ENCODE measurements at places on chromosomes 2 and 18. TPM values are rescaled to one million over a fixed set of nuclear protein-coding genes. Genes with fewer than 3 reads are reported as not detected.

EIF2AK3 gene
- total RNA-seq = 22.0 TPM

MFSD2B gene
- not detected for total RNA-seq

TMEM198 gene
- 5.1 TPM for total RNA-seq

PARD6G gene
- total RNA-seq = 0.98 TPM

NR4A2 gene
- total RNA-seq = 1.9 TPM

E2F6 gene
- total RNA-seq = 8.6 TPM

CREG2 gene
- total RNA-seq = not detected

NCKAP5 gene
- total RNA-seq = not detected

RAD51AP2 gene
- not detected for total RNA-seq

SMCHD1 gene
- total RNA-seq = 106 TPM

CXCR2 gene
- total RNA-seq = not detected

SCN7A gene
- total RNA-seq = not detected

C1GALT1C1L gene
- total RNA-seq = not detected

COLEC11 gene
- total RNA-seq = not detected

DNA sequence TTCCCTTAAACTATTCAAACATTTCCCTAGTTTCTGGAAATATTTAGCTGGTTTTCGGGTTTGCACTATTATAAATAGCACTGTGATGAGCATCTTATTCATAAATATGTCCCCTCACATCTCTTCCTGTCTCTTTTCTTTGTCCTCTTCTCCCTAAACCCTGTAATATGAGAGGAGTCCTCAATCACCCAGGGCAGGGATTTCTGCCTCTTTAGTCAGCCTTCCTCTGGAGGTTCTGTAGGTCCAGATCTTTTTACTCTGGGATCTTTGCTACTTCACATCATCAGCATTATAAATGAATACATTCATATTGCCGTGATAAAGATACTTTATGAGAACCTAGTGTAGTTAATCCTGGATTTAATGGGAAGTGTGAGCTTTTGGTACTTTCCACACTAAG is 87.9 kb upstream of the TTN start:
- no peak for ATAC-seq

- no peak for ATAC-seq
These were observed 3.9 kb upstream of the DLX1 start for GRCh38 chr2:172081221-172082022.

DNA sequence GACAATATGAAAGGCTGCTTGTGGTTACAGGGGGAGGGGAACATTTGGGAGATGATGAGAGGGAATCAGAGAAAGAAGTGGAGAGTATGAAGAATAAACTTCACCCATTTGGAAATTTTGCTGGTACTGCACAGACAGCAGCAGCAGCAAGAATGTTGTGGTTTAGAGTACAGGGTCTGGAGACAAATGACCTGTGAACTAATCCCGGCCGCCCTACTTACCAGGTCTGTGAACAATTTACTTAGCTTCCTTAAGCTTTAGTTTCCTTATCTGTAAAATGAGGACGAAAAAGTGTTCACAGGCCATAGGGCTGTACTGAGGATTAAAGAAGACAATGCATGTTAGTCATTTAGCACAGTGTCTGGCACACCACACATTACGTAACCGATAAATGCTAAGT is 685.4 kb upstream of the CELF4 start:
- no peak for ATAC-seq

GRCh38 chr2:119434664-119435063 is 3.0 kb downstream of the TMEM37 start:
- ATAC-seq = no peak

DNA sequence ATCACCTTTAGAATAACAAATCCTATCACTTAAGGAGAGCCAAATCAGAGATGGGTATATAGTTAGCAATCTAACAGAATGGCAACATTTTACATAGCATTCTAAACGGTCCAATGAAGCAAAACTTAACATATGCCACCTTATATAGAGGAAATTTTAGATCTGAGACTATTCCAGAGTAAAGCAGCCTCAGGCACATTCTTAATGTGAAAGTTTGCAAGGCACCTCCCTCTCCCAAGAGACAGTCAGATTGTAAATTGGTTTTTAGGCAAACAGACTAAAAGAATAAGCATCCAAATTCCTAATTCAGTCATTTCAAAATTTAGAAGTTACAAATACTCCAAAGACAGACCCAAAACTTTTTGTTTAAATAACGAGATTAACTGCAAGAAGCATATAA is 292.9 kb downstream of the STK39 start:
- no peak for ATAC-seq

GRCh38 chr2:158459161-158460003 is 2.6 kb downstream of the PKP4 start:
- no peak for ATAC-seq

GRCh38 chr2:102815285-102815684 is 53.5 kb downstream of the TMEM182 start:
- ATAC-seq = no peak

GRCh38 chr2:74155830-74156229 is 8.1 kb upstream of the BOLA3 start:
- no peak for ATAC-seq

- peak; percentile 47 for ATAC-seq
These were observed 214.6 kb downstream of the TRIB2 start for GRCh38 chr2:12931186-12931844.

DNA sequence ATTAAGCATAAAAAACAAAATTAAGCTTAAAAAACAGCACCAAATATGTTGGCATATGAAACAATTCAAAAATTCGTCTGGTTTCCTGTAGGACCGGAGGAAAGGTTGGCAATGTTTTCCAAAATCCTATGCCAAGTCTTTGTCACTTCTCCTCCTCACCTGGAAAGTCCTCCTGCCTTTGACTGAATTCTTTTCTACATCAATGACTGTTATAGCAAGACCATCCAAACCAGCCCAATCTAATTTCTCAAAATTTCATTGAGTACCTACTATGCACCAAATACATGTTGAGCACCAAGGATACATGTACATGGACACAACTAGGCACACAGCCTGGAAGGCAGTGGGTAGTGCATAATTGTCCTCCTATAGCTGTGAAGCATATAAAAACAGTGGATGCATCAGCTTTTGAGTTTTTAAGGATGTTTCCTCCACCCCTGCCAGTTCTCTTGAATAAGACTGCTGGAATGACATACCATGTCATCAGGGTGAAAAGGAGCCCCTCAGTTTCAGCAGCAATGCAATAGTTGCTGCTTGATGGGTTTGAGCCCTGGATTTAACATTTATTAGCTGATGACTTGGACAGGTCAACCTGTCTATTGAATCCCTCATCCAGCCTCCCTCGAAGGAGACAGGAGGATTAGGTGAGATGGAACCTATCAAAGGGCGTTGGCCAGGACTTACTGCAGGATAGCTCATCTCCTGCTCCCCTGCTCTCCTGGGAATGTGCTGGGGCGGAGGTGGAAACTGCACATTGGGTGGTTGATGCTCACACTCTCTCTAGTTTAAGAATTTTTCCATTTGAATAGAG is 4.5 kb downstream of the FABP1 start:
- ATAC-seq = no peak

GRCh38 chr2:18154812-18155211 is 276.3 kb downstream of the KCNS3 start:
- no peak for ATAC-seq

GRCh38 chr2:27754138-27754588 is 17.4 kb upstream of the MRPL33 start:
- ATAC-seq = peak; percentile 97

DNA sequence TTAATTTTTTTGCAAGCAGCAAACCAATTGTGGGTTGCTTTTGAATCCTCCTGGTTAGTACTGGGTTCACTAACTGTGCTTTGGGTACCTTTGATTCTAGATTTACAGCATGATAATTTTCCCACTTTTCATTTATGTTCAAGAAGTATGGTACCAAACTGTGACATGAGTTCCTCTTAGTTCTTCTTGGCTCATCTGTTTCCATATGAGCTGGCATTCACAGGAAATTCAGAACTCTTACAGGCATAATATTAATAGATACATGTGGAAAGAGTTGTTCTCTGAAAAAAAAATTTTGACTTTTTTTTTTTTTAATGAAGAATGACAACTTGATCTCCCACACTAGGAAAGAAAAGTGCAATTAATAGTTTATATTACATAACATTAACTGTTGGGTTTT is 59.4 kb downstream of the FMNL2 start:
- no peak for ATAC-seq

GRCh38 chr2:128733450-128733849 is 414.8 kb upstream of the HS6ST1 start:
- no peak for ATAC-seq

- ATAC-seq = no peak
These were observed 206.2 kb downstream of the RTP5 start for GRCh38 chr2:242075696-242076095.

DNA sequence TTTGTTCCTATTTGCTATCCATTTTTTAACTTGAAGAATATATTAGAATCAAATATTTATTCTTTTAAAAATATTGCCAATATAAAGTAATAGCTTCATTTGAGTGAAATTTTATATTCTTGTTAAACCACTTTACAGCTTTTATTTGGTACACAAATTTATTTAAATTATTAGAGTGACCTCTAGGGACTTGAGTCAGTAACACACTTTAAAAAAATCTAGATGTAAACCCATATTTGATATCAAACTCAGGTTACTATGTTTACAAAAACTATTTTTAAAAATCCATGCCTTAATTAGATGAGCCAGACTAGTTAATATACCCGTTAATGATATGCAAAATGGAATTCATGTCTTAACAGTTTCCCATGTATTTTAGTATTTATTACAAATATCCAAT is 134.6 kb downstream of the MAP4K4 start:
- no peak for ATAC-seq

- no peak for ATAC-seq
These were observed 61.3 kb downstream of the NCKAP5 start for GRCh38 chr2:133506996-133507395.

DNA sequence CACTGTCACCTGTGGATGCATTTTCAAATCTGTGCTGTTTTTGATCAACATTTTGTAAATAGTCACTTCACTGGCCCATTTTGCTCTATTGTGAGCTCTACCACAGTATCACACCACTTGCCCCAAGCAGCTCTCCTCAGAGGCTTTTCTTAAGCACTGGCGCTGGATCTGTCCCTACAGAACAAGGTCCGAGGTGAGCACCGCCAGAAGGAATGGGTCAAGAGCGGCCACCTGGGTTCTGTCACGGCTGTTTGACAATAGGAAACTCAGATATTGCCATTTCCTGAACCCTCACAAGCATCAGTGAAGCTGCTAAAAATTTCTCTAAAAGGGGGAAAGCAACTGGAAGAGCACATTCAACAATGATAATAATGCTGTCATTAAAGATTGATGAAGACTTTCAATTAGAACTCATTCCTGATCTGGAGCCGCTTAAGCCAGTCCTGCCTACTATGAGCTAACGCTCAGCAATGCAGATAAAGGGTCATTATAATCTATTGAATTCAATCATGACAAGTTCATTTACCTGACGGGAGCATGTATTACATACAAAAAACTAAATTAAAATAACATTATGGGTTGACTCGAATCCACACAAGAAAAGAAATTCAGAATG is 514.0 kb downstream of the GALR1 start:
- no peak for ATAC-seq

- no peak for ATAC-seq
These were observed 1417.0 kb downstream of the SUCLG1 start for GRCh38 chr2:83042053-83042452.

GRCh38 chr2:21467910-21468309 is 344.1 kb downstream of the TDRD15 start:
- ATAC-seq = no peak

DNA sequence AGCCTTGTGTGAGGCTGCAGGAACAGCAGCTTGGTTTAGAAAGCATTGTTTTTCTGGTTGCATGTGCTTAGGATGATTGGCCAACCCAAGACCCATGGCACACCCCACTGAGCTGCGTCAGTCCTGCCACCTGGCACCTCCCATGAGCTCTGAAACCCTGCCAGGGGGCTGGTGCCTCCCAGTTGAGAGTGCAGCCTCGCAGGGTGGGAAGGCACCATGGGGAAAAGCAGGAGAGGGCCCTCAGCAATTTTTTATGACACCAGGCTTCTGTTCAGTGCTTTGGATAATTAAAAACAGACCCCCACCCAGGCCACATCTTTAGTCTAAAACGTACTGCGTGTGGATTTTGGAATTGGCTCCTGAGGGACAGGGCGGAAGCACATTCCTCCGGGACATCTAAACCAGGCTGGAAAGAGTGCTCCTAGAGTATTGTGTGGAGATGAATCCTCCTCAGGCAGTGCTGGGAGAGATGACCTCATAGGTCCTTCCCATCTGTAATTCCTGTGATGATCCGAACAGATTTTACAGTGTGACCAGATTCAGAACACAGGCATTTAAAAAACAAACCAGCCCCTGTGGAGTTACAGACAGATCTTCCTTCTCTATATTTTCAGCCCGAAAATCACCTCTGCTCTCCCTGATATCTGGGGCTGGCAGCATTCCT is 438.3 kb downstream of the ZNF521 start:
- no peak for ATAC-seq

DNA sequence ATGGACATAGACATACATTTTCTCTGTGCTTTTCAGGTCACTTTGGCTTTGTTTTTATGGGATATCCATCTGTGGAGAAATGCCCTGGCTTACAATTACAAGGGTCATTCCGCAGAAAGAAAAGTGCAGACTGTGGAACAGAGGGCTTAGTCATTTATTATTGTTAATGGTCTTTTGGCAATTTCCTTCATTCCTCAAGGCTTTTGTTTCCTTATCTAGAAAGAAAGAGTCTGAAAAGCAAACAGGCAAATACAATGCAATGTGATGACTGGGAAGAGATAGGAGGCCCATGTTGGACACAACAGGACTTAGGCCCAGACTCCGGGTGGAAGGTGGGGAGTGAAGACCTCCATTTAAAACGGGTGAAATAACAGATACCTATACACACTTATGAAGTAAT is 129.5 kb upstream of the CAVIN2 start:
- ATAC-seq = no peak

DNA sequence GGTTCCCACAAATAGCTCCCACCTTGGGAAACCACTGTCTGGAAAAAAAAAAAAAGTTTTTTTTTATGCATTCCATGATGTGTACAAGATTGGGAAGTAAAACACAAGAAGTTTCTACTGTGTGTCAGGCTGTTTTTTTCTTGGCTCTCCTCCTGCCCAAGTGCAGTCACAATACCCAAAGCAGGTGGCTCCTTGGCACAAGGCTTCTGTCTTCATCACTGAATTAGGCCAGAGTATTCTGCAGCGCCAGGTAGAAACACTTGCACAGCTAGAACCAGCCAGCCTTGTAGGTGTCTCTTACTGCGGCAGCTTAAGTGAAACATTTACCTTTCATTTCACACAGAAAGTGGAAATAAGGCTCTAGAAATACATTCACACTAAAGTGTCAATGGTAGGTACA is 23.8 kb upstream of the MAL start:
- no peak for ATAC-seq

DNA sequence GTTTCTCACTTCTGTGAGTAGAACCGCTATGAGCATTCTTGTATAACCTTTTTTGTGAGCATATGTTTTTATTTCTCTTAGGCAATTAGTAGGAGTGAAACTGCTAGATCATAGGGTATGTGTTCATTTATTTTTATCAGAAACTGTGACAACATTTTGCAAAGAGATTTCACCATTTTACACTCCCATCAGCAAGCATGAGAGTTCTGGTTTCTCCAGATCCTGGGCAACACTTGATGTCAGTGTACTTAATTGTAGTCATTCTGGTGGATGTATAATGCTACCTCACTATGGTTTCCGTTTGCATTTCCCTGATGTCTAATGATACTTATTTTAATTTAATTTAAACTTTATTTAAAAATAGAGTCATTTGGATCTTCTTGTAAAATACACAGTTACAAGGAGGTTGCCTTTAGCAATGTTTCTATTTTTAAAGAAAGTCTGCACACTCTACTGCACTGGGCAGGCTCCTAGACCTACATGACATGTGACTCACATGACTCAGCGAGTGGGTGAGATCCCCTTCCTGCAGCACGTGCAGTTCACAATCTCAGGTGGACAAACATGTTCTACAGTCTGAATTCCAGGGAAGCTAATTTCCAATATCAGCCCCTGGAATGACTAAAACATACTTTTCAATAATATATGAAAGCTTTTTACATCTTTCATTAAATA is 127.0 kb upstream of the BCL2L11 start:
- no peak for ATAC-seq
